Hindlimb muscle (tissue), 1 donor: ENCODE measurements at places on chromosomes 16 and 17.

- DNase-seq: no peak
Observed at GRCh38 chr17:14745541-14745940, 444.7 kb downstream of the HS3ST3B1 start.

GRCh38 chr16:86034421-86034919, 135.5 kb downstream of the IRF8 start:
- DNase-seq: no peak

DNA sequence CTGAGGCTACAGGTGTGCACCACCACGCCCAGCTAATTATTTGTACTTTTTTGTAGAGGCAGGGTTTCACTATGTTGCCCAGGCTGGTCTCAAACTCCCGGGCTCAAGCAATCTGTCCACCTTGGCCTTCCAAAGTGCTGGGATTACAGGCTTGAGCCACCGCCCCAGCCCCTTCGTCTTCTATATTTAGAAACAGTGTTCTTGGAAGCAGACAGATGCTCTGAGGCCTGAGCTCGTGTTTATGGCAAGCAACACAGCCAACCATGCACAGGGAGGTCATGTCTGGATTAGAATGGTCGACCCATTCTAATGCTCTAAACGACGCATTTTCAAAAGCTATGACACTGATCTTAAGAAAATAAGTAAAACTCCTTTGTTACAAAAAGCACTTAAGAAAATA, 16.6 kb downstream of the TMEM204 start:
- DNase-seq: no peak

DNA sequence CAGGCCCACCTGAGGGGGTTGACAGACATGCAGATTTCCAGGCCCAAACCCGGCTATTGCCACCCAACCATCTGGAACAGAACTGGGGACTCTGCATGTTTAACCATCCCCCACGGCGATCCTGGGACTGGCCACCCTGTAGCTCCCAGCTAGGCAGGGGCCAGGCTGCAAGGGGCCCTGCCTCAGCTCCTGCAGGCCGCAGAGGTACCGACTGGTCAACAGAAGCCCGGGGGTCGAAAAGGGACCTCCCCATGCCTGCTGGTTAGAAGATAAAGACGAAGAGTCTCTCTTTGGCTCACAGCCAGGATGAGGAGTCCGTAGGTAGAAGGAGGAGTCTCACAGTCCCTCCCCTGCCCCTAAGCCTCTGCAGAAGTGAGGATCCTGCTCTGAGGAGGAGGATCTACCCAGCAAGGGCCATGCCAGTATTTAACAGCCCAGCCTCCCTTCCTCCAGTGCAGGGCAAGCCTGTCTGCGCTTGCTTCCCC, 223.4 kb upstream of the TNRC6C start:
- DNase-seq: peak; percentile 66

DNA sequence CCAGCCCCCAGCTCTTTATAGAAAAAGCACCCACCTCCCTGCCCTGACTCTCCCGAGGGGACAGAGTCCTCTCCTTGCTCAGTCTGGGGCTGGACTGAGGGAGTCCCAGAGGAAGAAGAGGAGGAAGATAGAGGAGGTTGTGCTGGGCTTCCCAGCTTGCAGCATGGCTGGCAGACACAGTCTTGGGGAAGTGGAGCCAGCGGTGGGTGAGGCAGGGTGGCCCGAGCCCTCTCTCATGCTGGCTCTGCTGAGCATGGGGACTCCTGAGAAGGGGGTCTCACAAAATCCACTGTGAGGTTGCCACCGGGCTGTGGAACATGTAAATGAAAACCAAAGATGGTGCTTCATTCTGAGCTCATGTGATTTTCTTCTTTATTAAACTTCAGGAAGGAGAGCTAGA, 398.5 kb downstream of the SLC39A11 start:
- no peak for DNase-seq

GRCh38 chr16:3038896-3039295, 2.2 kb upstream of the BICDL2 start:
- DNase-seq: no peak

DNA sequence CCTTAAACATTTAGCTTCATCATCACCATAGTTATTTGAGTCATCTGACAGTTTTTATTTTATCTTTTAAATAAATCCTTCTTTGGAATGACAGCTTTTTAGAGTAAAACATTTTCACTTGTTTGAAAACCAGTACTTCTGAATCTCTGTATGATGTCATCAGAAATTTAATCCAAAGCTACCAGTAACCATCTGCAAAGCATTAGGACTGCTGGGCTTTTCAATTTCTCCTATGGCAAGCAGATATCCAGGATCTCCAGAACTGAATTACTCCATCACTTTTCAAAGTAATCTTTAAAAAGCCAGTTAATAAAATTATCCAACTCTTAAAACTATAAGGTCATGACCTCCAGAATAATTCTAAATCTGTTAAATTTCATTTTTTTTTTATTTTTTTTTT, 51.5 kb downstream of the CHCT1 start:
- no peak for DNase-seq

- DNase-seq: no peak
Observed at GRCh38 chr16:58507963-58508670, 7.2 kb upstream of the SETD6 start.

DNA sequence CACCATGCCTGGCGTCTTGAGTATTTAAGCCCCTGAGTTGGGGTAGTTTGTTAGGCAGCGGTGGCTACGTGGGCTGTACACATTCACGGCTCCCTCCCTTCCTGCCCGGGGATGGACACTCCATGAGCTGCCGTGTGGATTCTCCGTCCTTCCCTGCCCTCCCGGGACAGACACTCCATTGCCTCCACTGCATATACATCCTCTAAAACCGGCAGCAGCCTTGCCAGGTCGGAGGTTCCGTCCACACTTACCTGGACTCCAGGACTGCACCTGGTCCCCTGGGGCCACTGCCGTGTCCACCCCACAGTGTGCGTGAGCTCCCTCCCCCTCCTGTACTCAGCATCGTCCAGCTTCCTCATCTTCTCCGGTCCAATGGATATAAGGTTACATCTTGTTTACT, 3.5 kb upstream of the SPATA2L start:
- DNase-seq: no peak

DNA sequence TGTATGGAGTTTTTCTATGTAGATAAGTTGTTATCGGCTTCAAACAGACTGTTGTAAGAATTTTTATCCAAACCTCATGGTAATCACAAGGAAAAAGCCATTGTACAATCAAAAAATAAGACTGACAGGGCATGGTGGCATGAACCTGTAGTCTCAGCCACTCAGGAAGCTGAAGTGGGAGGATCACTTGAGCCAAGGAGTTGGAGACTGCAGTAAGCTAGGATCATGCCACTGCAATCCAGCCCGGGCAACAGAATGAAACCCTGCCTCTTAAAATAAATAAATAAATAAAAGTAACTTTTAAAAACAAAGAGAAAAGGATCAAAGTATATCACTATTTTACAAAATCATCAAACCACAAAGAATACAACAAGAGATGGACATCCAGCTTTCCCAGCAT, 14.4 kb downstream of the OR1A1 start:
- no peak for DNase-seq

DNA sequence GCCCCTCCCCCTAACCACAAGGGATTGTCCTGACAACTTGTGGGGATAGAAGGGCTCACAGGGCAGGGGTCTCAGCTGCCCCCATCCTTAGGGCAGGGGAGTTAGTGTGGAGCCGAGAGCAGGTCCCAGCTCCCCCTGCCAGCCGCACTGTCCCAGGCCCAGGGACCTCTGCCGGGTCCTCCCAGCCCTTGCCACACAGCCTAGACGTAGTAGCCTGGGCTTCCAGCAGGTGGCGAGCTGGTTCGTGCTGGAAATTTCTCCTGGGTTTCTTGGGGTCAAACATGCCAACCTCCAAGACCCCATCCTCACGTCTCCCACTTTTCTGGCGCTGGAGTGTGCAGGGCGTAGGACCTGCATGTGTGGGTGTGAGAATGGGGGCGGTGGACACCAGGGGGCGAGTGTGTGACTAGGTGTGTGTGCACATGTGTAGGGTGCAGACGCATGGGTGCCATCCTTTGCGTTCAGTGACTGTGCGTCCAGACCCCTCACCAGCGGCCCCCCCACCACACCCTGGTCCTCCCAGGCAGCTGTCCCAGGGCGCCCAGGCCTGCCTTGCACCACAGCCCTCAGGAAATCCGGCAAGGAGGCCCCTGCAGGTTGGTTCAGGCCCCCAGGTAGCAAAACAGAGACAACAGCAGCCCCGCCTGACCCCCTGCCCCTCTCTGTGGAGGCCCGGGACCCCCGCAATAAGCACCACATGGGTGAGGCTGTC, 29.5 kb downstream of the SBK1 start:
- no peak for DNase-seq

- DNase-seq: no peak
Observed at GRCh38 chr17:35614810-35615209, 27.7 kb downstream of the AP2B1 start.

DNA sequence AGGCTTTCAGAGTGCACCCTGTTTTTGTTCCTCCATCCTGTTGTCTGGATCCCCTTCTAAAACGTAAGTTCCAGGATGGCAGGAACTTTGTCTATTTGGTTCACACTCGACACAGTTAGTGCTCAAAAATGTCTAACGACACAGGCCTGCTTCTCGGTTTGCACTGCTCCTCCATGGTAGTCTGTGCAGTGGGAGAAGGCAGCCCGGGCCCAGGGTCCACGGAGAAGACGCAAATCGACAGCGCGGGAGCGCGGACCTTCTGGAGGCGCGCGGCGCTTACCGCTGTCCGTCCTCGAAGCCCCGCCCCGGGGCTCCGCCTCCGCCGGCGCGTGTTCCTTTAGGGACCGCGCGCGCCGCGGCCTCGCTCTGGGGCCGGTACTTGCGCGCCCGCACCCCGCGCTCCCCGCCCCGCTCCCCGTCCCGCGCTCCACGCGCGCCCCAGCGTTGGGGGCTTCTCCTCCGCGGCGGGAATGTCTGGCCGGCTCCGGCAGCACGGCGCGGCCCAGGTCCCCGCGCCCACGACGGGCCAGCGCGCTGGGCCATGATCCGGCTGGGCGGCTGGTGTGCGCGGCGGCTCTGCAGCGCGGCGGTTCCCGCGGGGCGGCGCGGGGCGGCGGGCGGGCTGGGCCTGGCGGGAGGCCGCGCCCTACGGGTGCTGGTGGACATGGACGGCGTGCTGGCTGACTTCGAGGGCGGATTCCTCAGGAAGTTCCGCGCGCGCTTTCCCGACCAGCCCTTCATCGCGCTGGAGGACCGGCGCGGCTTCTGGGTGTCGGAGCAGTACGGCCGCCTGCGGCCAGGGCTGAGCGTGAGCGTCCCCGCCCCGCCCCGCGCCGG, at the start of gene NT5M:
TSS of gene NT5M (plus strand) at position 364 of the 837 bp plus-strand sequence. CDS start at position 542, 178 bp downstream.
- DNase-seq: peak; percentile 90

DNA sequence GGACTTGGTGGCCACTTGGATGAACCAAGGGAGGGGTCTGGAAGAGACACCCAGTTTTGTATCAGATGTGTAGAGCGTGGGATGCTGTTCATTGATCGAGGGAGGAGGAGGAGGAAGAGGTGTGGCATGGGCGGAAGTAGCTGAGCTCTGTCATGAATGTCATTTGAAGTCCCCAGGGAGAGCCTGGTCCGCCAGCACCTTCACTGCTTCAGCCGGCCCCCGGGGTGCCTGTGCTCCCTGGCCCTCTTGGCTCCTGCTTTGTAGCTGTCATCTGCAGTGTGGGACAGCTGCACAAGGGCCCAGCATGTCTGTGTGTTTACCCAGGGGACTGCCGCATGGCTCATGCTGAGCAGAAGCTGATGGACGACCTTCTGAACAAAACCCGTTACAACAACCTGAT, 75.4 kb upstream of the RBL2 start:
- no peak for DNase-seq

- no peak for DNase-seq
Observed at GRCh38 chr17:27540318-27541101, 84.3 kb downstream of the KSR1 start.

GRCh38 chr16:11684231-11685025, 16.2 kb downstream of the SNN start:
- DNase-seq: no peak

DNA sequence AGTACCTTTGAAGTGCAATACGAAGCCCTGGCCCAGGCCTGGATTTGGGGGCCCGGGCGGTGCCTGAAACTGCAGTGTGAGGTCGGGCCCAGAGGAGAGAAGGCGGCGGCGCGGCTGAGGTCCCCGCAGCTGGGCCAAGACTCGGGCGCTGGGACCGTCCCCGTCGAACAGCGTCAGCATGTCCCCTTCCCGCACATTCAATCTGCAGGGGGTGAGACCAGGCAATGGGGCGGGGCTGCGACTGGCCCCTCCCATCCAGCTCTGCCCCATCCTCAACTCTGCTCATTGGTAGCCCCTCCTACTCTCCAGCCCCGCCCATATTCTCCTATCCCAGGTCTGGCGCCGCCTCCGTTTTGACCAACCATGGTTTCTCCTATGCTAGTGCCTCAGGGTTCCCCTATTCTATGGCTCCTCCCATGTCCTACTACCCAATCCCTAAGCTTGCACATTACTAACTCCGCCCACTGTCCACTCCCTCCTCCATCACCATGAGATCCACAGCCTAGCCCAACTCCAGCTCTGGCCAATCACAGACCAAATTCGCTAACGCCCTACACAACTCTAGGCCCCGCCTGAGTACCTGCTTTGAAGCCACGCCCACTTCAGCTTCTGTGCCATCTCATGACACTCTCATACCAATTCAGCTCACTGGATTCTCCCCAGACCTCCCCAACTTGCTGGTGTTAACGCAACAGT, 14.4 kb upstream of the CDIPT start:
- DNase-seq: no peak

DNA sequence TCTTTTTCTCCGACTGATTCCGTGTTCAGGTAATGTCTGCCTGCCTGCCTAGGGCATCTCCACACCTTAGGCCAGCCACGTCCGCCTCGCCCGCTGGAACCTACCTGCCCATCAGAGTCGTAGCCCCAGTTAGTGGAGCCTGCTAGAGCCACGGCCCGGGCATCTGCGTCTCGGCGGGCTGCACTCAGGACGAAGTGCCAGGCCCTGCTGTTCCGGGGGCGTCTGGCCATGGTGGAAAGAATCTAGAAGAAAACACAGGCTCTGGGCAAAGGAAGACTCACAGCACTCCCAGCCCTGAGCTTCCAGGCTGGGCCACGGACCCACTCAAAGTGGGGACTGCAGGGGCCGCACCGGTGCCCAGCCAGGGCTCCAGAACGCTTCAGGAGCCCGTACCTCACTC, 1.1 kb downstream of the SPSB3 start:
- DNase-seq: no peak

- no peak for DNase-seq
Observed at GRCh38 chr16:2507665-2508064, 6.1 kb upstream of the ATP6V0C start.

- DNase-seq: no peak
Observed at GRCh38 chr16:2404099-2404498, 25.1 kb upstream of the CCNF start.

DNA sequence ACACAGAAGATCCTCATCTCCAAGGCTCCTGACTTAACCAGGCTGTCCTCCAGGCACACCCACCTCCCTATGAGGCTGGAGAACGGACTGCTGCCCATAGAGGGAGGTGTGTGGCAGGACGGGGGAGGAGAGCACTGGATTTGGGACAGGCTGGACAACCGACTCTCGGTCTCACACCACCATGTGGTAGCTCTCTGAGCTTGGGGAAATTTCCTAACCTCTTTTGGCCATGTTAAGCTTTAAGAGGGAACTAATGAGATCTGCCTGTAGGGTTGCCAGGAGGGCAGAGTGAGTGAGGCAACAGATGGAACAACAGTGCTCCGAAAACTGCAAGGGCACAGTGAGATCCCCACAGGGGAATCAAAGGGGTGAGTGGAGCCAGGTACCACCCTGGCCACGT, 32.7 kb downstream of the RHBDL3 start:
- no peak for DNase-seq

- no peak for DNase-seq
Observed at GRCh38 chr16:52543654-52544053, 3.3 kb downstream of the TOX3 start.
